ENCODE measurements at places on chromosomes 6 and 20.

DNA sequence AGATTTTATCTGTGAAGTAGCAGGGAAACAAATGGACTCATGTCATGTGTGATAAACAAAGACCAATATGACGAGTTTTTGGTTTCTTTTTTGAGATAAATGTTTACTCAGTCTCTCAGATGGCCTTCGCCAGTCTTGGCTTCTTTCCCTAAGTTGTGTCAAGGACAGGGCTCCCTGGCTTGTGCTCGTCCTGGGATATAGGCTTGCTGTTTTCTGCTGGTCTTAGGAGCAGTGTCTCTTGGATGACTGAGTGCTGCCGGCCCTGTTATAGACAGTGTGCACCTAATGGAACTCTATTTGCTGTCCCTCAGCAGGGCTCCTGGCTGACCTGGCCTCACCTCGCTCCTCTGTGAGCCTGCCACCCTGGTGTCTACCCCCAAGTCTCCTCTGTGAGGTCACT lies 324.1 kb upstream of the SYNCRIP start:
- DNase-seq: no peak

DNA sequence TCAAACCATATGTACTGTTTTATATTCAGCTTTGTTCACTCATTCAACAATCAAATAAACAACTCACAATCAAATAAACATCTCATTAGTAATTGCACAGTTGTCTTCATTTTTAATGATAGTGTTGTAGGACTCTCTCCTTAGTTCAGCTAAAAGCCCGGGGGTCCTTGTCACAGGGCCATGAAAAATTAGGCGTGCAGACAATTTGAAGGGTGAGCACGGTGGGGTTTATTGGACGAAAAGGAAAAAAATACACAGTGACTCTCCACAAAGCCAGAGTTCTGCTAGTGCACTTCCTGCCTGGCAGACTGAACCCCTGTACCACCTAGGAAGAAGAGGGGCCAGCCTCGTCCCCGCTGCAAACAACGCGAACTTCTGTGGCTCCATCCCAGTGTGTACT lies 257.6 kb upstream of the FLRT3 start:
- no peak for DNase-seq

- DNase-seq: no peak
Measured at GRCh38 chr6:155968921-155969320, 513.3 kb upstream of the NOX3 start.

DNA sequence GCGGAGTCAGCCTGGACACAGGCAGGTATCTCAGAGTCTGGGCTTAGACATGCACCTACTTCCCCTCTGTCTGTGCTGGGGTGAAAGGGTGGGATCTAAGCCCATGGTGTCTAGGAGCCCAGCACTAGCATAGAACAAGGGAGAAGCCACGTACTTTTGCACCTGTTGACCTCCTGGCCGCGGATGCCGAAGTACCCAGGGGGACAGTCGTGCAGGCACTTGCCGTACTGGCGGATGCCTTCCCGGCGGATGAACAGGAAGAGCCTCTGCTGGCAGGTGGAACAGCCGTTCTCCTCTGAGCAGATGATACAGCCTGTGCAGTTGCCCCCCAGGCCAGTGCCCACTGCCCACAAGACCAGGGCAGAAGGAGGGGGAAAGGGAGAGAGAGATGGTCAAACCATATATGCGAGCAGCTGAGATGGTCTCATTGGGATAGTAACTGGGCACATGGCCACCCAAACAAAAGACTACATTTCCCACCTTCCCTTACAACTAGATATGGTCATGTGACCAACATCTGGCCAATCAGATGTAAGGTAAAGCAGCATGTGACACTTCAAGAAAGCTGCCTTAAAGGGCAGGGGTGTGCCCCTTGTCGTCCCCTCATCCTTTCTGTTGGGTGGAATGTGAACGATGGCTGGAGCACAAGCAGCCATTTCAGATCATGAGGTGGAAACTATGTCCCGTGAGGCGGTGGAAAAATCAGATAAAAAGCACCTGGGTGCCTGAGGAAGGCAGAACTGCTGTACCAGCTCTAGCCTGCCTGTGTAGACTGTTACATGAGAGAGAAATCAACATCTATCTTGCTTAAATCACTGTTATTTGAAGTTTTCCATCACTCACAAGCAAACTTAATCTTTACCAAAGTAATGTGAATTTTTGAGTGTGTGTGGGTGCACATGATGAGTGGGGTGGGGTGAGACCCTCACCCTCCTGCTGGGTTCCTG lies 34.0 kb downstream of the RSPO4 start:
- peak; percentile 8 for DNase-seq

GRCh38 chr6:75372884-75373283 lies 88.3 kb upstream of the TMEM30A start:
- no peak for DNase-seq

DNA sequence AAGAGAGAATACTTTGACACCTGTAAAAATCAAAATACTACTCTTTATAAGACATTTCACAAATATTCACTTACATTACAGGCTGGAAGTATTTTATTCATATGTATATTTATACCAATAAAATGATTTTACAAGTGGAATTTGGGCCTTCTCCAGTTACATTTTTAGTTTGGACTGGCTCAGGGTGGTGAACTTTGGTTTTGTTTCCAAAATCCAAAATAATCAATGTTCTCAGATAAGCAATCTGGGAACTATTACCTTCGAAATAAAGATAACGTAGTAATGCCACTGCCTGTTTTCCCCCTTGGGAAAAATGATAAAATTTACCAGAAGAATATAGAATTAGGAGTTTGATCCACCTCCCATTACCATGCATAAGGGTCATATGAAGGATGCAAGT lies 31.6 kb upstream of the SCGN start:
- no peak for DNase-seq

DNA sequence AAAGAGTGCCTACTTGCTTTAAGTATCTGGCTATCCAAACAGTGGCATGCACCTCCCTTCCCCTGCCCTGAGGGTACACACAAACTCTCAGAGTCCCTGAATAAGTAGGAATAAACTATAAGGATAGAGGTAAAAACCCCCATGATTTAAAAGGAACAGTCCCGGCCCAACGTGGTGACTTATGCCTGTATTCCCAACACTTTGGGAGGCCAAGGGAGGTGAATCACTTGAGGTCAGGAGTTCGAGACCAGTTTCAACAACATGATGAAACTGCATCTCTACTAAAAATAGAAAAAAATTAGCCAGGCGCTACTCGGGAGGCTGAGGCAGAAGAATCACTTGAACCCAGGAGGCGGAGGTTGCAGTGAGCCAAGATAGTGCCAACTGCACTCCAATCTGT lies 22.2 kb downstream of the SAMHD1 start:
- no peak for DNase-seq

DNA sequence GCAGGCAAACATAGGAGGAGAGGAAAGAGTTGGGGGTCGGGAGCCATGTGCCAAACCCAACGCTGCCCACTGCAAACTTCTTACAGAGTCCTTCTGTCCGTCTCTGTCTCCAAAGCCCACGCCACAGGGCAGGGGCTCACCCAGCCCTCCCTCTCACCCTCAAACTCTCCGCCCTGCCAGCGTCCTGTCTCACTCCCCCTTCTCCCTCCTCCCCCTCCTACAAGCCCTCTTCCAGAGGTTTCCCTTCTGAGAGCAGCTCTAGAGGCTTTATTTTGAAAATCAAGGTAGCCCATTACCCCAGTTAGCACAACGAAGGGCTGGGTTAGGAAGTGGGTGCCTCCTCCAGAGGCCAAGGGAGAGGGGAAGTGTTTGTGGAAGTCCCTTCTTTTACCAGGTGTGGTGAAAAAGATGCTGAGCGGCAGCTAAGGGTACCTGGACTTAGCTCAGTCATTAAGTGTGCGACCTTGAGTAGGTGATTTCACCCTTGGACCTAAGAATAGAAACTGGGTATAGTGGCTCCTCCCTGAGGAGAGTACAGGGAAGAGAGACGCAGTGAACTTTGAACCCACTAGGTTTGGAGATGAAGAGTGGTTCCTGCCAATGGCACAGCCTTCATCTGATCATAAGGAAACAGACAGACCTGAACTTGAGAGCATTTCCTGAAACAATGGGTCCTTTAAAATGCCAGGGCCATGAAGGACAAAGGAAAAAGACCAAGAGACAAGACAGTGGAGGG lies 123.8 kb downstream of the BANF2 start:
- no peak for DNase-seq

GRCh38 chr20:32635764-32636163 lies 38.0 kb downstream of the C20orf203 start:
- DNase-seq: no peak

DNA sequence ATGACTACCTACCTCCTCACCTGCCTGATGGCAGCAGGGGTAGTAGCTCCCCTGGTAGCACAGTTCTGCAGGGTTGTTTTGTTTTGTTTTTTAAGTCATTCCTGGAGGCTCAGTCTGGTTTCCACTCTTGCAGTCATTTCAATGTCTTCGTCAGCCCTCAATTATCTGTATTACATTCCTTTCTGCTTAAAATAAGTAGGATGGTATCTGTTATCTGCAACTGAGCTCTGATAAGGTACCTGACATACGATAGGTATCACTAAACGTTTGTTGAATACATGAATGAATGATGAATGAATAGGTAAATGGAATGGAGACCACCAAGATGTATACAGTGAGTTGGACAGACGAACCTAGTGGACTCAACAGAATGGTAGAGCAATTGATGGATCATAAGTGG lies 7.2 kb upstream of the CLPSL2 start:
- no peak for DNase-seq

GRCh38 chr6:130744576-130745366 lies 82.4 kb upstream of the SMLR1 start:
- no peak for DNase-seq

DNA sequence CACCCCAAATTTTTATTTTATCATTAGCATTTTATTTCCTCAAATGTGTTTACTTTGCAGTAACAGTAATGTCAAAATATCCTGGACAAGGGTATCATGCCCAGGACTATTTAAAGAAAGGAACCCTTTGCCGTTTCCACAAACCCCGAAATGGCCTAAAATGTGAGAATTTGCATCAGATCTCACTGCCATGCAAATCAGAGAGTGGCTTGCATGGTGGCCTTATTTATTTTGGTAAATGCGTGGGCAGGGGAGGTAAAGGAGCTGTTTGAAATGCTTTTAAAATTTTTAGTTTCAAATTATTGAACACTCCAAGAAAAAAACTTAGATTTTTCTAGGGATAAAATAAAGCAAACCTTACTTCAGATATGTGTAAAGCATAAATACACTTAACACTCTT lies 43.8 kb downstream of the ADAT2 start:
- no peak for DNase-seq

DNA sequence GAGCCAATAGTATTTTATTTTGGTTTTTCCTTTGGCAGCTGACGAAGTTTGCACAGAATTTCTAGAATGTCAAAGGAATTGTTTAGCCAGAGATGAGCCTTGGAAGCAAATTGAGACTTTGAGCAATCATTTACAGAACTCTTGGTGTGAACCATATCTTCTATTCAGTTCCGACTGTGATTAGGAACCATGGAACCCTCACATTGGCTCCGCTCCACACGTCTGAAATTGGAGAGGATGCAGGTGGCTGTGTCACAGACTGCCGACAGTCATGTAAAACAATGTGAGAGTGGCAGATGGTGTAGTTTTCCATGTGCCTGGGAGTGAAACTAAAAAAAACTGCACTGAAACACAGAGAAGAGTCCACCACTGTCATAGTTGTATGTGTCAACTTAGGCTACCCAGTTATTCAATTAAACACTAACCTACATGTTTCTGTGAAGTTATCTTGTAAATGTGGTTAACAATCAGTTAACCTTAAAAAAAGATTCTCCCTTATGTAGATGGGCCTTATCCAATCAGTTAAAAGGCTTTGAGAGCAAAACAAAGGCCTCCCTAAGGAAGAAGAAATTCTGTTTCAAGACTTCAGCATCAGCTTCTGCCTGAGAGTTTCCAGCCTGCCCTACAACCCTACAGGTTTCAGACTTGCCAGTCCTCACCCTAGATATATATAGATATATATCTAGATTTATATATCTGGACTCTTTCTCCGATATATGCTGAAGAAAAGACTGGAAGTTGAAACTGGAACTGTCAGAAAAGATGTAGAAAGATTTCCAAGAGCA lies 3.3 kb upstream of the HMGN4 start:
- DNase-seq: no peak

DNA sequence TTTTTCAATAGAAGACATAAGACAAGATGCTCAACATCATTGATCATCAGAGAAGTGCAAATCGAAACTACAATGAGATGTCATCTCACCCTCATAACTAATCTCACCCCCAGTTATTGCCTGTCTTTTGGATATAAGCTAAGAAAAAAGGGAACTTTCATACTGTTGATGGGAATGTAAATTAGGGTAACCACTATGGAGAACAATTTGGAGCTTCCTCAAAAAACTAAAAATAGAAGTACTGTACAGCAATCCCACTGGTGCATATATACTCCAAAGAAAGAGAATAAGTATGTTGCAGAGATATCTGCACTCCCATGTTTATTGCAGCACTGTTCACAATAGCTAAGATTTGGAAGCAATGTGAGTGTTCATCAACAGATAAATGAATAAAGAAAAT lies 26.4 kb upstream of the PHF3 start:
- DNase-seq: no peak

DNA sequence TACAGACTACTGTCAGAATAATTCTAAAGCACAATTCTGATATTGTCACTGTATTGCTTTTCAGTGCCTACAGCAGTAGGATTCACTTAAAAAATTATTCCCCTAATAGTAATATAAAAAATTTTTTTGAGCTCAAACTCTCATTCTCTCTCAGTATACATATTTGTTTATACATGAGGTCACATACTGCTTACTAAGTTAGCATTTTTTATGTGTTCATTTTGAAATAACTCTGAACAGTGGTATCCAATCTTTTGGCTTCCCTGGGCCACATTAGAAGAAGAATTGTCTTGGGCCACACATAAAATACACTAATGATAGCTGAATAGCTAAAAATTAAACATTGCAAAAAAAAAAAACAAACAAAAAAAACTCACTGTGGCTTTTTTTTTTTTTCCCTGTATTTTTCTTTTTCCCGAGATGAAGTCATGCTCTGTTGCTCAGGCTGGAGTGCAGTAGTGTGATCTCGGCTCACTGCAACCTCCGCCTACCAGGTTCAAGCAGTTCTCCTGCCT lies 38.6 kb downstream of the ASXL1 start:
- no peak for DNase-seq

DNA sequence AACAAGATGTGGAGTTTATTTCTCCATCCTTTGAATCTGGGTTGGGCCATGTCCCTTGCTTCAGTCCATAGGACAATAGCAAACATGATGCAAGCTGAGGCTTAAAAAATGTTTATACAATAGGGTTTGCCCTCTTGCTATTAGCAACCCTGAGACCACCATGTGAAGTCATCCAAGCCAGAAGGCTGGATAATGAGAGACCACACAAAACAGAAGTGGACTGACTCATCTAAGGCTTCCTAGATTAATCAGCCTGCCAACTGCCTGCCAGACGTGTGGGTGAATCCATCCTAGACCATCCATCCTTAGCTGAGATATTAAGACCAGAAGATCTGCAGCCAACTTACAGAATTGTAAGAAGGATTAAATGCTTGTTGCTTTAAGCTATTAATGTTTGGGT lies 38.1 kb upstream of the ISM1 start:
- DNase-seq: no peak

GRCh38 chr20:16571333-16571732 lies 1.9 kb downstream of the KIF16B start:
- DNase-seq: no peak

- DNase-seq: no peak
Measured at GRCh38 chr6:163327921-163328320, 86.6 kb upstream of the QKI start.

Measured in CD4-positive, alpha-beta T cell treated with Interleukin-2 at 100 ng/mL for 4 hours (primary cell).